ENCODE measurements at places on chromosomes 5 and 9. TPM values are rescaled to one million over a fixed set of nuclear protein-coding genes. Genes with fewer than 3 reads are reported as not detected.

NUTM2F gene
- polyA plus RNA-seq, result not detected

DNA sequence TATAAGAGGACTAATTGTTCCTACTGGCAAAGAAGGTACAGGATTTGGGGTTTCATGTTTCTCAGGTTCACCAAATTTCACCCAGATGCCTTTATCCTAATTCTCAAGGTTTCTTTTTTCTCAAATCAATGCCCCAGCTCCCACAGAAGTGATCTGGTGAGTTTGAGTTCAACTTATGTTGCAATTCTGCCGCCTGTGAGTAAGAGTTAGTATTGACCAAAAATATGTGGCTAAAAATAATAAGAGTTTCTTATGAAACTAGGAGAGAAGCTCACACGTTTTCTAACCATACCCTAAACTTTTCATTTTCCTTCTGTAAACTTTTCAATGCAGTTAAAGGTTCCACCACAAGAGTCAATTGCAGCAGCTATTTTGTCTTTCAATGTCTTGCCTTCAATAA is 15.1 kb downstream of the SLCO6A1 start:
- DNase-seq, result no peak

ST8SIA4 gene
- 8.4 TPM for polyA plus RNA-seq

GRCh38 chr9:121298689-121299466 is 30.9 kb downstream of the GSN start:
- DNase-seq, result no peak

- DNase-seq, result no peak
Measured at GRCh38 chr5:179873588-179874110, 15.0 kb upstream of the MRNIP start.

DNA sequence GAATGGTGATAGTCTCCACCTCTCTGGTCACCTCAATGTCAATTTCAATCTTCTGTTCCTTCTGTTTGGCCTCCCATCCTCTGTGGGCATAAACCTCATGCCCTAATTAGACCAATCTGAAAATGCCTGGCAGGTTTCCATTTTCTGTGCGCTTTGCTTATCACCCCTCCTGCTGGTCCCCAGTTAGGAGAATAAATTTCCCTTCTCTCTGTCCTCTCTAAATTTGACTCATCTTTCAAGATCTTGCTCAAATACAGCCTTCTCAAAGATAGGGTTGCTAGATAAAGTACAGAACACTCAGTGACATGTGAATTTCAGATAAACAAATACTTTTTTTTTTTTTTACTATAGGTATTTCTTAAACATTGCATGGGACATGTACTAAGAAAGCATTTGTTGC is 69.4 kb upstream of the CD180 start:
- DNase-seq, result no peak

GRCh38 chr5:14266171-14266570 is 123.0 kb downstream of the TRIO start:
- no peak for DNase-seq

ZFP37 gene
- polyA plus RNA-seq, result 14.3 TPM

ECM2 gene
- 16.8 TPM for polyA plus RNA-seq

SH3RF2 gene
- 5.0 TPM for polyA plus RNA-seq

SMU1 gene
- polyA plus RNA-seq, result 23.3 TPM

NDOR1 gene
- 10.4 TPM for polyA plus RNA-seq

GRCh38 chr5:90807496-90807895 is 248.9 kb downstream of the ADGRV1 start:
- DNase-seq, result no peak

DNA sequence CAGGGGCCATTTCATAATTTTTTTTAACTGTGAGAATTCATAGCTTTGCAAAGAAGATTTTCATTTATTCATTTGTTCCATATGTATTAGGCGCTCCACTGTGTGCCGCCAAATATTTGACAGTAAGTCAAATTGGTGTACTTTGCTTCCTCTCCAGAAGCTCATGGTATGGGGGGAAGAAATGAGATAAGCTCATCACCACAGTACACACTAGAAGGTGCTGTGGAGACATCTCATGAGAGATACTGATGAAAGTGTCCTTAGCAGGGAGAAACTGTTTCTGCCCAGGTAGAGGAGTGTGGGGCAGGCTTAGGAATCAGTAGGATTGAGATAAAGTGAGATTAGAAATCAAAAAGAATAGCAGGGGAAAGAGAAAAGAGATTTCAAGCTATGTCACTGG is 136.2 kb downstream of the CDH6 start:
- DNase-seq, result no peak

- peak; percentile 66 for DNase-seq
Measured at GRCh38 chr5:31854181-31855133, 215.5 kb downstream of the PDZD2 start.

WNT8A gene
- 0.29 TPM for polyA plus RNA-seq

DNA sequence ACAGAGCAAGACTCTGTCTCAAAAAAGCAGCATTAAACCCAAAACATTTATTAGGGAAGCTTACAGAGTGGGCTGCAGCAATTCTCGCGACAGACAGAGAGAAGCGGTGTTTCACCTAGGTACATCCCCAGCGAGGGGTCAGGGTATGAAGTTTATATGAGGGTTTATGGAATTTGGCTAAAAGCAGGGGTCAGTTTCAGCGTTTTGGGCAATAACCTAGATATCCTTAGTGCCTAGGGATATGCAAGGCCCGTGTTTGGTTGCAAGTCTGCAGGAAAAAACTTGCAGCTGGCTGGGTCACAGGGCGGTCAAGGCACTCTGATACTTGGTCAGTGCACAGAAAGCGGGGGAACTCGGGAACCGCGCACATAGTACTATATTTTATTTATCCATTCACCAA is 649 bp upstream of the GLE1 start:
- no peak for DNase-seq

IFNA2 gene
- polyA plus RNA-seq, result not detected

Data from left renal pelvis (tissue), 4 donors.